RPMI7951 (cell line): ENCODE measurements at places on chromosomes 12 and 14. TPM values are rescaled to one million over a fixed set of nuclear protein-coding genes. Genes with fewer than 3 reads are reported as not detected.

PLEKHD1 gene
- not detected in 2 replicates for total RNA-seq

ADAM21 gene
- total RNA-seq, result 0.68 and 1.6 TPM in 2 replicates

CAPZA3 gene
- not detected in 2 replicates for total RNA-seq

SPX gene
- 0.60 and 1.3 TPM in 2 replicates for total RNA-seq

GUCY2C gene
- not detected in 2 replicates for total RNA-seq

ISCA2 gene
- 32.4 and 36.1 TPM in 2 replicates for total RNA-seq

CRY1 gene
- total RNA-seq, result 17.2 and 18.2 TPM in 2 replicates

ABCD2 gene
- total RNA-seq, result under 0.01 and 0.10 TPM in 2 replicates

TPH2 gene
- not detected in 2 replicates for total RNA-seq

ARHGAP9 gene
- total RNA-seq, result 0.20 TPM in 1 of 2 replicates, not detected in the other

KRT78 gene
- 0.20 and 0.36 TPM in 2 replicates for total RNA-seq

CLEC14A gene
- not detected in 2 replicates for total RNA-seq

BCL2L14 gene
- not detected in 2 replicates for total RNA-seq

NELL2 gene
- total RNA-seq, result under 0.01 and 1.1 TPM in 2 replicates

TGFB3 gene
- 1.8 and 3.6 TPM in 2 replicates for total RNA-seq
